Upper lobe of left lung (tissue), 6 donors: ENCODE measurements at places on chromosomes 6 and 20. TPM values are rescaled to one million over a fixed set of nuclear protein-coding genes. Genes with fewer than 3 reads are reported as not detected.

GRCh38 chr6:39901116-39901655 lies 33.1 kb downstream of the MOCS1 start:
- H3K4me1 ChIP-seq: no peaks in the 10 kb centered on the region
- peaks cover 11% of the 10 kb centered on the region for H3K36me3 ChIP-seq
- H3K27me3 ChIP-seq: no peaks in the 10 kb centered on the region
- H3K27ac ChIP-seq: no peak overlapping the region
- H3K4me3 ChIP-seq: no peak overlapping the region
- no peak for DNase-seq

GRCh38 chr6:41636833-41637193 lies 1.5 kb upstream of the MDFI start:
- no peaks in the 10 kb centered on the region for H3K27me3 ChIP-seq
- DNase-seq: peak; percentile 65
- H3K36me3 ChIP-seq: no peaks in the 10 kb centered on the region
- peak overlapping the region; percentile 44 for H3K4me3 ChIP-seq

DNA sequence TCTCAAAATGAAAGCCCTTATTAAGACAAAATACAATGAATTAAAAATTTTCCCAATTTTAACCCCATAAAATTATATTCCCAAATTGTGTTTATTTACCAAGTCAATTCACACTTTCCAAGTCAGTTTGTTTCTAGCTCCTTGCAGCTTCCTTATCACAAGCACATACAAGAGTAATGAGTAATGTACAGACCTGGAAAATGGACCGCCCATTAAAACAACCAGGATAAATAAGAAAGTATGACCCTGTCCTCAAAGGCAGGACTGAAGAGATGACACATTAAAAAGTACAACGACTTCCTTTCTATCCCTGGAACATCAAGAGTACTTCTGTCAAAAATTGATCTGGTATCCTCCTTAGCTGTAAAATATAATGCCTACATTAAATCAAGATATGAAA lies 47.1 kb upstream of the TMX4 start:
- no peak for DNase-seq
- H3K27me3 ChIP-seq: no peaks in the 10 kb centered on the region
- H3K27ac ChIP-seq: no peak overlapping the region
- no peaks in the 10 kb centered on the region for H3K4me1 ChIP-seq

GRCh38 chr6:116511424-116512110 lies at the start of gene CALHM5:
CALHM5 (plus strand) TSS chr6:116511639; CDS start chr6:116511697, 58 bp downstream.
- H3K27ac ChIP-seq: peak within 1 kb of the TSS; percentile 89
- peak within 1 kb of the TSS; percentile 44 for H3K4me3 ChIP-seq
- H3K27me3 ChIP-seq: no peaks in the 10 kb centered on the region

DNA sequence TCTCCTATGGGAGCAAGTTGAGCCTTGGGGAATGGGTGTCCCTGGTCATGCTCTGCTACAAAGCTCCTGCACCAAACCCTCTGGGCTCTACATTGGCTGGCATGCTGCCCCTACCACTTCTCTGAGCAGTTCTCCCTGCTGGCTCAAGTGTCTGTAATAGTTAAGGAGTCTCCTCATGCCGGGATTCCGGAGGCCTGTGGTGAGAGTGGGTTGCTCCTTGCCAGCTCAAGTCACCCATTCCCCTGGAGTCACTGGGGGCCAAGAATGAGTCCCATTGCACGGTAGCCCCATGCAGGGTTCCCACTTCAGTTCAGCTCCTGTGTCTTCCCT lies 173.9 kb downstream of the PRDM13 start:
- no peak overlapping the region for H3K27ac ChIP-seq
- H3K4me1 ChIP-seq: no peaks in the 10 kb centered on the region
- H3K4me3 ChIP-seq: no peak overlapping the region
- no peaks in the 10 kb centered on the region for H3K27me3 ChIP-seq
- H3K36me3 ChIP-seq: no peaks in the 10 kb centered on the region
- DNase-seq: no peak

- H3K27me3 ChIP-seq: no peaks in the 10 kb centered on the region
- DNase-seq: no peak
- H3K4me1 ChIP-seq: no peaks in the 10 kb centered on the region
- no peaks in the 10 kb centered on the region for H3K36me3 ChIP-seq
- no peak overlapping the region for H3K4me3 ChIP-seq
Observed at GRCh38 chr6:21582651-21583050, 10.9 kb upstream of the SOX4 start.

GRCh38 chr6:111874025-111874415 lies 768 bp upstream of the FYN start:
- no peak overlapping the region for H3K27ac ChIP-seq
- peak; percentile 29 for DNase-seq
- peaks cover 14% of the 10 kb centered on the region for H3K27me3 ChIP-seq
- H3K36me3 ChIP-seq: no peaks in the 10 kb centered on the region

EEF1A2 gene
- 1.6 TPM for total RNA-seq

- peak overlapping the region; percentile 21 for H3K4me3 ChIP-seq
- no peaks in the 10 kb centered on the region for H3K27me3 ChIP-seq
- peak; percentile 15 for DNase-seq
- H3K4me1 ChIP-seq: peaks cover 17% of the 10 kb centered on the region
- peak overlapping the region; percentile 72 for H3K27ac ChIP-seq
Observed at GRCh38 chr6:107657755-107658461, 166.2 kb downstream of the SCML4 start.

DNA sequence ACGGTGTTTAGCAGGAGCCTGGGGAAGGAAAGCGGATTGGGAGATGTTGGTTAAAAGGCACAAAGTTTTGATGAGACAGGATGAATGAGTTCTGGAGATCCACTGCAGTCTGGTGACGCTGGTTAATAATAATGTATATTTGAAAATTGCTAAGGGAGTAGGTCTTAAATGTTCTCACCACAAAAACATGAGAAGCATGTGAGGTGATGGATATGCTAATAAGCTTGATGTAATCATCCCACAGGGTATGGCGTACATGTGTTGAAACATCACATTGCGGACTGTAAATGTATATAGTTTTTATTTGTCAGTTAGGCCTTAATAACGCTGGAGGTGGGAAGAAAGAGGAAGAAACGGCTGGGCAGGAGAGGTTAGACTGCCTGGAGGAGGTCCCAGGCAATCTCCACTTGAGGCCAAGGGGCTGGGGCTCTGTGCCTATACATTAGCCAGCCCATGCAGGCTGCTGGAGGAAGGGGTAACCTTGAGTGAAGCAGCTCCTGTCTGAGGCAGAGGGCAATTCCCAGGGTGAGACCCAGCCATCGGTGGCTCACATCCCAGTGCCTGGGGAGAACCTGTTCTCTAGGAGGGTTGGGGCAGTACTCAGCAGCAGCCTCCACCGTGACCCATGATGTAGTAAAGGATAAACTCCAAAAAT lies 188.2 kb upstream of the QKI start:
- H3K4me3 ChIP-seq: no peak overlapping the region
- no peak overlapping the region for H3K27ac ChIP-seq
- DNase-seq: no peak
- no peaks in the 10 kb centered on the region for H3K4me1 ChIP-seq
- no peaks in the 10 kb centered on the region for H3K27me3 ChIP-seq
- no peaks in the 10 kb centered on the region for H3K36me3 ChIP-seq

PRSS35 gene
- 1.4 TPM for total RNA-seq

GRCh38 chr20:31577194-31577593 lies 27.9 kb upstream of the ID1 start:
- no peak overlapping the region for H3K27ac ChIP-seq
- H3K36me3 ChIP-seq: no peaks in the 10 kb centered on the region
- DNase-seq: no peak
- H3K4me1 ChIP-seq: peaks cover 16% of the 10 kb centered on the region
- H3K27me3 ChIP-seq: no peaks in the 10 kb centered on the region

SYCP2 gene
- 2.1 TPM for total RNA-seq

TNF gene
- 0.33 TPM for total RNA-seq

DNA sequence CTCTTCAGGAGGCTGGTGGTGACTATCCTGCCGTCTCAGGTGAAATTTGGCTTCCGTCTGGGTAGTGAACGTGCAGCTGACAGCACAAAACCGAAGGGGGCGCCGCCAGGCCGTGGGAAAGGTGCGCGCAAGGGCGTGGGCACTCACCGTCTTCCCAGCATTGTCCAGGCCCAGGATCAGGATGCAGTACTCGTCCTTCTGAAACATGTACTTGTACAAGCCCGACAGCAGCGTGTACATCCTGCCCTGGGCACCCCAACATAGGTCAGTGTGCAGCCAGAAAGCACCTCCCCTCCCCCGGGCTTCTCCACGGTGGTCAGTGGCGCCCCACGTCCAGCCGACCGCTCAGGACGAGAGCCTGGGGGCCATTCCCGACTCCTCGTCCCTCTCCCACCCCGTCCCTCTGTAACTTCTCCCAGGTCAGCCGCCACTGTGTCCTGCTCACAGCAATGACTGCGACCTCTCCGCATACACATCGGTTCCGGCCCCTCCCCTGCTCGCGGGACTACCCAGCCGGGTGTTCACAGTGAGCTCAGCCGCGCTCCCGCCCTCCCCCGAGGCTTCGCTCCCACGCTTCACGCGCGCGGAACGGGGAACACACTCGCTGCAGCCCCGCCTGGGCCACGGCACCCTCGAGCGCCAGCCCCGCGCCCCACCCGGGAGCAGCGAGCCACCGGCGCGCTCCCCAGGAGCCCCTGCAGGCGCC lies 771 bp downstream of the ARFRP1 start:
- no peaks in the 10 kb centered on the region for H3K27me3 ChIP-seq
- H3K27ac ChIP-seq: peak overlapping the region; percentile 93
- peaks cover 47% of the 10 kb centered on the region for H3K36me3 ChIP-seq
- DNase-seq: peak; percentile 58
- peak overlapping the region; percentile 96 for H3K4me3 ChIP-seq
- H3K4me1 ChIP-seq: peaks cover 25% of the 10 kb centered on the region

METTL24 gene
- 1.8 TPM for total RNA-seq

- no peak overlapping the region for H3K4me3 ChIP-seq
- no peaks in the 10 kb centered on the region for H3K27me3 ChIP-seq
- H3K27ac ChIP-seq: no peak overlapping the region
- DNase-seq: no peak
- no peaks in the 10 kb centered on the region for H3K36me3 ChIP-seq
Observed at GRCh38 chr6:131717836-131718542, 7.2 kb upstream of the CTAGE9 start.

DNA sequence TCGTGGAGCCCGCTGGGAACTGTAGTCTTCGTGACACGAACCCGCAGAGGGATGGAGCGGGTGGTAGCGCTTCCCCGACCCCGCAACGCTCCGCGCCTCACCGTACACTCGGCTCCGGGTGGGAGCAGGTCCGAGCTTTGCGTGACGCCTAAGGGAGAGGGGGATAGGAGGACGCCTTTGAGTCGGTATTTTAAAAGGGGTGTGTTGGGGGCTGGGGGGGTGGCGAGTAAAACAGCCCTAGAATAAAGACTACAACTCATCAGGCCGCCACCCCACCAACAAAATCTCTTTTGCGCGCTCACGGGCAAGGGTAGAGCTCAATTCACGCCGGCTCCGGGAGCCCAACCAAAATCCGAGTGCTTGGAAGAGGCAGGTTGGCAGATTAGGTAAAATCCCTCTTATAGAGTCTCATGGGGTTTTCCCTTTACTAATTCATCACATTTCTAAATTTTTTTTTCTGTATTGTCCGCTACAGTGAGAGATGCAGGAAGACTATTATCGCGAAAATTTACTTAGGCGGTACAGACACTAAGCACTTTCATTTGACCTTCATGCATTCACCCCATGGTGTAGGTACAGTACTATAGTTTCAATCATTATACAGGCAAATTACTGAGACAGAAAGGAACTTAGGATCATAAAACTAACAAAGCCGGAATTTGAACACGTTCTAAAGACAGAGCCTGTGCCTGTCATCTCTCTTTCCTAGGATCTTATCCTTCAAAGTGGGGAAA lies 706 bp upstream of the SNX14 start:
- H3K36me3 ChIP-seq: no peaks in the 10 kb centered on the region
- H3K4me3 ChIP-seq: peak overlapping the region; percentile 69
- DNase-seq: no peak
- peak overlapping the region; percentile 96 for H3K27ac ChIP-seq

GRCh38 chr20:16042731-16043130 lies 530.5 kb downstream of the KIF16B start:
- H3K27me3 ChIP-seq: no peaks in the 10 kb centered on the region
- no peaks in the 10 kb centered on the region for H3K36me3 ChIP-seq
- no peak overlapping the region for H3K4me3 ChIP-seq
- no peak overlapping the region for H3K27ac ChIP-seq
- no peaks in the 10 kb centered on the region for H3K4me1 ChIP-seq

DNA sequence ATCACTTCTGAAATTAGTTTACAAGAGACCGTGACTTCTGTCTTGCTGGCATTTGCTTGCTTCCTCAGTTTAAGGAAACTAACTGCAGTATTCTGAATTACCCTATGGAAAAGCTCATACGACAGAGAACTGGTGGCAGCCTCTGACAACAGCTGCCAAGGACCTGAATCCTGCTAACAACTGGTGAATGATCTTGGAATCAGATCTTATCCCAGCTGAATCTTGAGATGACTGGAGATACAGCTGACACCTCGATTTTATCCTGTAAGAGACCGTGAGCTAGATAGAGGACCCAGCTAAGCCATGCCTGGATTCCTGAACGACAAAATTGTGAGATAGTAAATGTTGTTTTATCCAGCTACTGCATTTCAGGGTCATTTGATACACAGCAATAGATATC lies 202.3 kb downstream of the OGFRL1 start:
- no peak overlapping the region for H3K27ac ChIP-seq
- H3K4me1 ChIP-seq: peaks cover 8% of the 10 kb centered on the region
- no peak for DNase-seq
- no peak overlapping the region for H3K4me3 ChIP-seq

OR12D3 gene
- total RNA-seq: not detected
